ENCODE measurements at places on chromosomes 1 and 21. TPM values are rescaled to one million over a fixed set of nuclear protein-coding genes. Genes with fewer than 3 reads are reported as not detected.

The CSMD2 gene
- total RNA-seq = 0.46 TPM

The F13B gene
- not detected for total RNA-seq

The CHRM3 gene
- total RNA-seq = 108 TPM

The FCN3 gene
- 11.5 TPM for total RNA-seq

The FAAH gene
- total RNA-seq = 8.1 TPM

The LCE6A gene
- total RNA-seq = not detected

The RNU1-1 gene
- total RNA-seq = under 0.01 TPM

The F3 gene
- total RNA-seq = 19.3 TPM

The LRRC7 gene
- 1.9 TPM for total RNA-seq

The PLPPR4 gene
- 1.2 TPM for total RNA-seq

The PLA2G5 gene
- total RNA-seq = 26.8 TPM

The FMO5 gene
- 2.8 TPM for total RNA-seq

The TDRD5 gene
- not detected for total RNA-seq
